Stimulated activated CD4-positive, alpha-beta T cell treated with anti-CD3 and anti-CD28 coated beads, Interleukin-12 subunit alpha, Interleukin-12 subunit beta, amount 100 ng/mL, for 4 hours (primary cell): ENCODE measurements at places on chromosomes 6 and 20.

- no peak for DNase-seq
Measured at GRCh38 chr6:55674672-55675071, 95.7 kb upstream of the HMGCLL1 start.

DNA sequence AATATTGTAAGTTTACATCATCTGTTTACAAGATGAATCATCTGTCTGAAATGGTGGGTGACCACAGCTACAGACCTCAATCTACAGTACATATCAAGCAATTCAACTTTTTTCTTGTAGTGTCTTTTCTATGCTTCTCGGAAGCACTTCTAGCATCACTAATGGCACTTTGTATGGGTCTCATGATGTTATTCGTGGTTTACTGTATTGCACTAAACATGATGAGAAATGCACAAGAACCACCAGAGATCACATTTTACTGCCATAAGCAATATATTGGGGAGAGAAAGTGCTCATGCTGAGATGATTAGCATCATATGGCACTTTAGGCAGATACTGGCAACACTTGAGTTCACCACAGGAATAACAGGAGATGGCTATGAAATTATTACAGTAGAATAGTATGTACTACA is 15.4 kb upstream of the BTBD3 start:
- no peak for DNase-seq

- no peak for DNase-seq
Measured at GRCh38 chr6:119647309-119647708, 297.7 kb upstream of the MAN1A1 start.

DNA sequence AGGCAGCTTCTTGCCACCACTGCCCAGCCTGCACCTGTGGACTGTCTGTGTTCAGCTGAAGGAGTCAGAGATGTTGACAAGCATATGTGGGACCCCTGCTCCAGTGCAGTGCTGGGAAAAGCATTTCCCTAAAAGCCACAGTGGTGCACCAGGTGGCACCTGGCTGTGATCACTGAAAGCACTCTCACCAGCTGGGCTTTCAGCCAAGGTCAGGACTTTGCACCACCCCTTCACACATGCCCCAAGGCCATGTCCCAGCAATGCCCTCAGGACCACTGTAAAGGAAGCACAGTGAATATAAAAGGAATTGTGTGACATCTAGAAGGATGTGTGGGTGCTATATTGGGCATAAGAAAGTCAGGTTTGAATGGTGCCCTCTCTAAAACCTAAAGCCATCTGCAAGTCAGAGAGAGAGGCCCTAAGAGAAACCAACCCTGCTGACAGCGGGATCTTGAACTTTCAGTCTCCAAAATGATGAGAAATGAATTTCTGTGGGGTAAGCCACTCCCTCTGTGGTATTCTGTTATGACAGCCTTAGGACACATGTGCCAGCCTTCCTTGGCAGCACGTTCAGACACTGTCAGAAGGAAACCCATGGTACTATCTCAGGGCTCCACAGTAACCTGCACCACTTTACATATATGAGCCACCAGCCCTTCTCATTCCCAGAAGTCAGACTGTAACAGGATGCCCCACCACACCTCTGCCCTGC is 30.7 kb downstream of the CBLN4 start:
- DNase-seq: no peak

DNA sequence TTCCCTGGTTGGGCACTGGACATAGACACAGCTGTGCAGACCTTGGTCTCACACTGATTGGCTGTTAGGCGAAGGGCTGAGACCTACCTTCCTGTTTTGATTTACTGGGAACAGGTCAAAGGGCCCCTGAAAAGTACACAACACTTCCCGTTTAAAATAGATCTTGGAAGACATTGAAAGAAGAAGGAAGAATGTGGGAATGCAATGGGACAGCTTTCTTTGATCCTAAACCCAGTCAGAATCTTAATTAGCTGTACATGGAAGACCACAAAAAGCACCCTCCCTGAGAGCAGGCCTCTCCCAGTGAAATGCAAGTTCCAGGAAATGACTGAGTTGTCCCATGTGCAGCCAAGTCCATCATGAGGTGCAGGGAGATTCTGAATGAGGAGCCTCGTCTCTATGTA is 83.6 kb upstream of the EXOC2 start:
- DNase-seq: no peak

DNA sequence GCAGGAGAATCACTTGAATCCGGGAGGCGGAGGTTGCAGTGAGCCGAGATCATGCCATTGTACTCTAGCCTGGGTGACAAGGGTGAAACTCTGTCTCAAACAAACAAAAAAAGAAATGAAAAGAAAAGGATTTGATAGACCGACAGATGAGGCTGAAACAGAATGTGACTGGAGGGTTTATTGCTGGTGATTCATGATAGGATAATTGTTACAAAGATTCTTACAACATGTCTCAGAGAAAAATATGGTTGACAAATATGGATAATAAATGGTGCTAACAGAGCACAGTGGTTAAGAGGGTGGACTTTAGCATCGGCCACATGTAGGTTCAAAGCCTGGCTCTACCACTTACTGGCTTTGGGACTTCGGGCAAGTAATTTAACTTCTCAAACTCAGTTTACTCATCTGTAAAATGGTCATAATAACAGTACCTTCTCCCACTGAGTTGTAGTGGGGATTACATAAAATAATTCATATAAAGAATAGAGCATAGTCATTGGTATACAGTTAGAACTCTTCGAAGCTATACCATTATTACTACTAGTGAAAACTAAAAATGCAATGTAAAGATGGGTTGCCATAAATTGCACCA is 131.9 kb downstream of the MAP3K7 start:
- no peak for DNase-seq

- DNase-seq: no peak
Measured at GRCh38 chr6:41464481-41464880, 81.7 kb upstream of the FOXP4 start.

DNA sequence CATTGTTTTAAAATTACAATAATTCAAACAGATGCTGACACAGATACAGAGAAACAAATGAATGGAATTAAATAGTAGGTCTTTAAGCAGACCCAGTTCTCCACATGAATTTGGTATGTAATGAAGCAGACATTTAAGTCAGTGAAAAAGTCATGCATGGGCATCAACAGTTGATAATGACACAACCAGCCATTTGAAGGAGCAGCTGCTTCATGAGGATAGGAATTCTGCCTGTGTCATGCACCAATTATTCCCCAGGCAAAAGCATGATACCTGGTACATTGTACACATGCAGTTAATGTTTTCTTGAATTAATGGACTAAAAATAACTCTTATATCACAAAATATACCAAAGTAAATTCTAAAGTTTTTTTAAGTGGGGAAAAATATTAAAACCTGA is 11.2 kb upstream of the HEY2 start:
- no peak for DNase-seq

GRCh38 chr6:33199687-33200218 is 712 bp downstream of the RXRB start:
- DNase-seq: peak; percentile 69

DNA sequence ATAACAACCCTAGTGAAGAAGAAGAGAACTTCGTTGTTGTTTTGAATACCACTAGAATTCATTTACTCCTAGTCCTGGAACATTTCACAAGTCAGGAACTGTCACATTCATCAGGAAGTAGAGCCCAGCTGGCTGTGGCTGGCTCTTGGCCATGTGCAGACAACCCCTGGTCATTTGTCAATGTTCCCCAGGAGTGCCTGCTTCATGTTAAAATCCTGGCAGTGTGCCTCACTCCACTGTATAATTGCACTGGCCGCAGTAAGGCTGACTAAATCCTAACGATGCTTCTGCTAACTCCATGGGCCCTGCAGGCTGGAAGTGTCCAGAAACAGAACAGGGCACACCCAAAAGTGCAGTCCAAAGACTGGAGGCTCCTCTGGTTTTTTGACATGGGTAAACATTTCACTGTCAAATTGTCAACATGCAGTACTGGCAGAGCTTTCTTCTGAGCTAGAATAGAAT is 41.5 kb upstream of the ADGRF1 start:
- DNase-seq: no peak

- DNase-seq: no peak
Measured at GRCh38 chr6:170485159-170485558, 67.9 kb downstream of the PSMB1 start.

- no peak for DNase-seq
Measured at GRCh38 chr6:107968081-107968480, 10.1 kb upstream of the SEC63 start.

DNA sequence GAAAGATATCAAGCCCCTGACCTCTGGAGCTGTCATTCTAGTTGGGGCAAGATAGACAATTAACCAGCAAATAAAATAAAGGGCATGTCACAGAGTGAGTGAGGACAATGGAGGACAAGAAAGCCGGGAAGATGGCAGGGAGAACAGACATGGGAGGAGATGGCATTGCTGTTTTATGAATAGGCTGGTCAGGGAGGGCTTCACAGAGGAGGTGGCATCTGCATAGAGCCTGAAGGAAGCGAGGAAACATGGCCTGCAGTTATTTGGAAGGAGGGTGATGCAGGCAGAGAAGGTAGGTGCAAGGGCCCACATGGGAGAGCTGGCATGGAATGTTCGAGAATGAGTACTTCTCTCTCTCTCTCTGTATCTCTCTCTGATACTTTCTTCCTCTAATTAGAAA is 63.7 kb downstream of the EFCAB8 start:
- no peak for DNase-seq

- no peak for DNase-seq
Measured at GRCh38 chr6:45838996-45839395, 176.7 kb downstream of the CLIC5 start.

DNA sequence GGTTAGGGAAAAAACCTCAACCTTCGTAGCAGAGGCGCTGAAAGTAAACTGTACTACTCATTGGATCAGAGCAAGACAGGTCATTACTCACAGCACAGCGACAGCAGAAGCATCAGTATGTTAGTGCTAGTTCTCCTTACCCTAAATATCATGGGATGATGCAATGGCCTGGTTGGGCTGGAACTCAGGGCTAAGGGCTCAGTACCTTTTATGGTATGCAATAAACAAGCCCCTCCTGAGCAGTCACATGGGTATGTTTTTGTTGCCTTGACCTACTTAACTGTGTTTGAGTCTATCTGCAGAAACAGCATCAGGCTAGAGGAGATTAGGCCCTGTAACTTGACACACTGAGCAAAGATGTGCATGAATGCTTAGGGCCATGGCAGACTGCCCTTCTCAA is 369.4 kb upstream of the IMPG1 start:
- no peak for DNase-seq

- DNase-seq: peak; percentile 54
Measured at GRCh38 chr6:90295854-90296340, 746 bp downstream of the BACH2 start.

- DNase-seq: no peak
Measured at GRCh38 chr20:32113591-32114260, 4.2 kb downstream of the TM9SF4 start.

DNA sequence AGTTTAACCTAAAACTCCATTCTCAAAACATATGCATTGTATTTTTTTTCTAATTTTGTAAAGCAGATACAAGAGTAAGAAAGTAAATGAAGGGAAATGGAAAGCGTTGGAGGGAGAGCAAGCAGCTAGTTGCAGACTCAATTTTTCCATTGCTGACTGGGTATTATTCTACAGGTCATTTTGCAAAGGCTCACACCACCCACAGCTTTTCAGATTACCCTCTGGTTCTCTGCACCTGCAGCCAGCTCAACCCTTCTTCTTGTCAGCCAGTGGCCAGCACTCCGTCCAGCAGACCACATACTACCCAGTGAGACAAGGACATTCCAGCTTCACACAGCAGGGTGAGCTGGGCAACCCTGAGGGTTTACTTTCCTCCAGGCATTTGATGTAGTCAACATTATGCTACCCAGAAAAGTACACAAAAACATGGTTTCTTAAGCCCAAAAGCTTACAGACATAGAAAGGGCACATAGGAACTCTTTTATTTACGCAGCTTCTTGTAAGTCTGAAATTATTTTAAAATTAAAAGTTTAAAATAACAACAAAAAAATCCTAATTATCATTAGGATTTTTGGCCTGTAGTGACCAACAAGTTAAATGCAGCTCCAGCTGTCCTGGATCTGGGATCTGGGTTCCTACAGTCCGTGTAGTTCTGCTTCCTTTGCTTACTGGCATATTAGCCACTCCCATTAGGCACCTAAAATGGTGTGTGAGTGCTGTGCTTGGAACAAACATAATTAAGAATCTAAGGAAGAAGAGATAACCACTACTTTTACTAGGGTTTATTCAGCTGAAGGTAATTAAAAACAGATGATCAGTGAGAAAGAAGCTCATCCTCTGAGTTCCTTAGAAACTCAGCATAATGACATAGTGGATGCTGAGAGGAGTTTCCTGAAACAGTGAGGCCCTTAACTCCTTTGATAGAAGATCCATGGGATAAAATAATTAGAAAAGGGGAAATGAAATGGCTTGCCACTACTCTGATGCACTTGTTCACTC is 185.3 kb downstream of the PKHD1 start:
- DNase-seq: no peak

DNA sequence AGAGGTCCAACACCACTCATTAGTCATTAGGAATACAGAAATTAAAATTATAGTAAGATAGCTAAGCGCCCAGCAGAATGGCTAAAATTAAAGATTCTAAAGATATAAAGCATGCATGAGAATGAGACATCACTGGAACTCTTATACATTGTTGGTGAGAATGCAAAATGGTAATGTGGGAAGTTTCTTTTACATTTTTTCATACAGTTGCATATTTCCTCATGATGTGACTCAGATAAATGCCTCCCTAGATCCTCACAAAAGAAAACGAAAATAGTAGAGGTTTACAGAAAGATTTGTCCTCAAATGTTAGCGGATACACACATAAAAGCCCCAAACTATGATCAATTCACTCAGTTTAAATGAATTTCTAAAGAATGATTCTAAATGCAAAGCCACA is 633.7 kb upstream of the GJE1 start:
- DNase-seq: no peak

- DNase-seq: no peak
Measured at GRCh38 chr20:61178551-61179071, 73.5 kb upstream of the CDH4 start.

DNA sequence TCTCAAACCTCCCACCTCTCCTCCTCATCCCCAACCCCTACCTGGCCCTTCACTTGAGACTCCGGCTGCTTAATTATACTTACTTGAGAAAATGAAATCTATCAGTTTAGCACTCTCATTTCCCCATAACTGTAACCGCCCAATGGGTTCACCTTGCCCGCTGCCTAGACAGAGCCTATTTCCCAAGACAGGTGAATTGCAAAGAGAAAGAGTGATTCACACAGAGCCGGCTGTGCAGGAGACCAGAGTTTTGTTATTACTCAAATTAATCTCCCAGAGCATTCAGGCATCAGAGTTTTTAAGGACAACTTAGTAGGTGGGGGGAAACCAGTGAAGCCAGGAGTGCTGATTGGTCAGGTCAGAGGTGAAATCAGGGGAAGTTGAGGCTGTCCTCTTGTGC is 301.4 kb upstream of the CDYL start:
- no peak for DNase-seq
